ENCODE measurements at places on chromosomes 5 and 9.

DNA sequence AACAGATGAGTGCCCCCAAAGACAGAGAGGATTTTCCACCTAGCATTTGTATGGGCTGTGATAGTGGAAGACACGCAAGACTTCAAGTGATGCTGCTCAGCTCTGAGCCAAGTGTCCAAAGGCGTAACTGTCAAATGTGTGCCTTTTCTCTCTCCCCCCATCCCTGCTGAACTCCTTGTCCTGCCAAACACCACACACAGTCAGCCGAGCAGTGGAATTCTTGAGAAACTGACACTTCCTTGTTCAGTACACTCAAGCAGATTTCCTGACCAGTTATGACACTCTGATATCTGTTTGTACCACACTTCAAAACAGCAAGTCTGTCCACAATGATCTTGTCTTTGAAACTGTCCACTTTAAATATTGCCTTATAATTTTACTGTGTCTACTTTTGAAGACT, 166.4 kb downstream of the PIK3R1 start:
- DNase-seq: no peak

- no peak for DNase-seq
These were observed 64.3 kb downstream of the TMEM252 start for GRCh38 chr9:68476422-68476821.

DNA sequence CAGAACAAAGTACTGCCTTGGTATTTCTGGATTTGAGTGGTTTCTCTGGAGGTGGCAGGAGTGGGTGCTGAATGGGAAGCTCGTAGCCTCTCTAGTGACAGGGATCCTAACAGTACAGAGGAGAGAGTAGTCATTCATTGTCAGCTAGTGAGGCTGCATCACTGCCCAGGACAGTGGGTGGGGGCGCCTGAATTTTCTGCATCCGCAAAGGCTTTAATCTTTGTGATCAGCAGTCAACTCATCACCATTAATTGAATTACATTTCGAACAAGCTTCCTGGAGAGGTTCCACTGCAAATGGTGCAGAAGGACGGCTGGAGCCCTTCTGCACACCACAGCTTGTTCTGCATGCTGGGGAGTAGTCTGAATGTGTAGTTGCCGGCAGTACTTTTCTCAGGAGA, 77.5 kb downstream of the HSPA4 start:
- DNase-seq: peak; percentile 28

DNA sequence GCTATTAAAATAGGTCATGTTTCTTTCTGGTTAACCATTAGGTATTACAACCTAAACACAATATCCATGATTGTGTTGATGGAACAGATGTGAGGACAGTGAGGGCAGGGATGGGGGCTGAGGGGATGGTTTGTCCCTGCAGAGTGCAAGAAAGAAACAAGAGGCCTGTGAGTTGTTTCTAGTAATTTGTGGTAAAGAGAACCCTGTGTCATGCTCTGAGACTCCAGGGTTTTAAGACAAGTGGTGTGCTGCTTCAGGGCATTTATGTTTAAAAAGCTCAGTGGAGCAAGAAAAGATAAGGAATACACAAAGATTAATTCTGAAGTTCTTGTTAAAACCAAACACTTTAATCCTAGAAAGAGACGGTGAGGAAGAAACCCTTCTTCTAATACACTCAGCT, 656.5 kb downstream of the TLE1 start:
- DNase-seq: no peak

DNA sequence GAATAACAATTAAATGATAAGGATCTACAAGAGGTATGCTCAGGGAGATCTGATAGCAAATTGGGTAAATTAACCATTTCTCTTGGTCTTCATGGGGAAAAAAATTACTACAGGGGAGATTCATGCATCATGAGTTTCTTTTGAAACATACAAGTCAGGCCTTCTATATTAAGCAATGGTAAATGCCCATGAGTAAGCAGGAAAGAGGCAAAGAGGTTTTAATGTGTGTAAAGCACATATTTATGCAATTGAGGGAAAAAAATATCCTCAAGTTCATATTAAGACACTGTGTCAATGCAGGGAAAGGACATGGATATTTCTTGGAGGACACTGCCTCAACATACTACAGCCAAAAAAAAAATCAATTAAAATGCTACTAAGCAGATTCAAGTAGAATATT, 73.4 kb upstream of the NR4A3 start:
- DNase-seq: no peak

Measured in activated CD8-positive, alpha-beta memory T cell treated with anti-CD3 and anti-CD28 coated beads, Interleukin-2, amount 50 U/mL, for 48 hours (primary cell).